ENCODE measurements at places on chromosomes 5 and 9. TPM values are rescaled to one million over a fixed set of nuclear protein-coding genes. Genes with fewer than 3 reads are reported as not detected.

The LRRC70 gene
- total RNA-seq, result 1.1 TPM

The FAXDC2 gene
- 72.7 TPM for total RNA-seq

The LCN12 gene
- 1.9 TPM for total RNA-seq

GRCh38 chr9:108654566-108654965 lies 201.2 kb downstream of the ACTL7B start:
- H3K27ac ChIP-seq, result no peak overlapping the region
- no peak overlapping the region for H3K4me3 ChIP-seq
- no peak for DNase-seq
- H3K4me1 ChIP-seq, result no peaks in the 10 kb centered on the region
- no peaks in the 10 kb centered on the region for H3K27me3 ChIP-seq

- no peak overlapping the region for H3K4me3 ChIP-seq
- H3K36me3 ChIP-seq, result no peaks in the 10 kb centered on the region
- H3K27ac ChIP-seq, result no peak overlapping the region
- H3K4me1 ChIP-seq, result no peaks in the 10 kb centered on the region
These were observed 62.3 kb upstream of the ZNF366 start for GRCh38 chr5:72569408-72569944.
